CD4-positive, alpha-beta T cell treated with Interleukin-6 at 100 ng/mL for 8 hours (primary cell): ENCODE measurements at places on chromosomes 6 and 20.
A peak's percentile ranks its signal among the peaks of the same experiment; 100 is the strongest.

DNA sequence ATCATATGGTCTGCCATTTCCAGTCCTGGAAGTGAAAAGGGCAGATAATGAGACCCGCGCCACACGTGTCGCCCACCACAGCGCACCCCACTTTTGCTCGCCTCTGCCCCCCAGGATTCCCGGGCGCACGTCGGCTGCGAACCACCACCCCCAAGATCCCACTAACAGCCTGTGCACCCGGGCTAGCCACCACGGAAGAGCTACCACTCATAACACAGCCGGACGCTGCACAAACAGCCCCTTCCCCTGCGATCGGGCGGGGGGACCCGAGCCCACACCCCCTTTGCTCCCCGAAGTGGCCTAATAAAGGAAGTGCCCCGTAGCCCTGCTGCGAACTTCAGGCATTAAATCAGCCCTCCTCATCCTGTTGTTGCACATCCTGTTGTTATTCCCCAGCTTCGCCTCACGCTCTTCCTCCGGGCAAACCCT is 506 bp downstream of the CITED2 start:
- no peak for DNase-seq

- DNase-seq, result no peak
Measured at GRCh38 chr6:116060572-116061283, at the start of gene FRK. Gene FRK (minus strand): TSS chr6:116060891. CDS start chr6:116060311, 580 bp downstream.

GRCh38 chr20:14553774-14554534 is 216.5 kb upstream of the FLRT3 start:
- DNase-seq, result no peak

GRCh38 chr20:43507150-43508080 is at the start of gene L3MBTL1:
Gene L3MBTL1 (plus strand): TSS chr20:43507697. CDS start chr20:43513504, 5,807 bp downstream.
- no peak for DNase-seq

- no peak for DNase-seq
Measured at GRCh38 chr6:33613146-33613794, 7.9 kb upstream of the ITPR3 start.

DNA sequence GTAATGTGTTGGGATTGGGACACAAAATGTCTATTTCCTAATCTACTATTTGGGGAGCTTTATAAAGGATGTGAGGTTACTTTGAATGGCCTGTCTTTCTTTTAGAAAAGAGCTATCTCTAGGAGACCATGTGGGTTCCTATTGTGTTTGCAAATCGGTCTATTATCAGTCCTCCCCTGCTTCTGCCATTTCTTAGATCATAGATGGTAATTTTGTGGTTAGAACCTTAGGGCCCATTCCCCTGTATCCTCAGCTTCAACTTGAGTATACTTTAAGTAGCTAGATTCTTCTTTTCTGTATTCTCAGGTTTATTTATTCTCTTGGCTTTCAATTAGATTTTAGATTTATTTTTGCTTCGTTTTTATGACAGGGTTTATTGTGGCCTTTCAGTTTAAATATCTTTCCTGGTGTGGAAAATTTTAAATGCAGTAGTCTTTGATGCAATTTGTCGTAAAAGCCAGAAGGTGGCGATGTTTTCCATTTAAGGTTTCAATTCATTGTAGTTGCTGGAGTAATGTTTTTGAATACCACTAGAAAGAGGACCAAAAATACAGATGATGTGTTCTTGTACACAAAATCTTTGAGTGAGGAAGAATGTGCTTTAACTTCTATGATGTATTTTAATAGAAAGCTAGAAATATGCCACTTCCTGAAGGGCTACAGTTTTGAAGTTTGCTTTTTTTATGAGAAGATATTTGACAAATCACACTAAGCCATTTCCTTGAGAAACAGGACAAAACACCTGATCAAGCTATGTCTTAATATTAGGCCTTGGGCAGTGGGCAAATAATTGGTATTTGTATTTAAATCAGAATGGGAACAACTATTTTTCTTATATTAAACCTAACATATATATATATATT is 20.3 kb downstream of the TBPL1 start:
- DNase-seq, result peak; percentile 35

DNA sequence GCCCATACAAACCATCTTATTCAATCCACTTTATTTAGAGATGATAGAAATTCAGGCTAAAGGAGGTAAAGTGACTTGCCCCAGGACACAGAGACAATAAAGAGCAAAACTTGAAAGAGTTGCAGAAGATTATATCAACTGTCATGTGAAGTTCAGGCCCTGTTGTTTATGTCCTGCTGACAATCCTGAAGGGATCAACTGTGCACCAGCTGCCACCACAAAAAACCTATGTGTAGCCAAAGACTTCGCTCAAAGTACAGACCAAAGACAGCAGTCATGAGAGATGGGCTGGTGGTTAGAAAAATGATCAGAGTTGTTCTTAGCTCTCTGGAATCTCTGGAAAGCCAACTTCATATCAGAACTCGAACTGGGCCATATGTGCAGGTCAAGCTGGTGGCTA is 16.0 kb upstream of the CITED2 start:
- DNase-seq, result no peak

GRCh38 chr20:55415567-55416142 is 589.7 kb downstream of the CBLN4 start:
- DNase-seq, result no peak

DNA sequence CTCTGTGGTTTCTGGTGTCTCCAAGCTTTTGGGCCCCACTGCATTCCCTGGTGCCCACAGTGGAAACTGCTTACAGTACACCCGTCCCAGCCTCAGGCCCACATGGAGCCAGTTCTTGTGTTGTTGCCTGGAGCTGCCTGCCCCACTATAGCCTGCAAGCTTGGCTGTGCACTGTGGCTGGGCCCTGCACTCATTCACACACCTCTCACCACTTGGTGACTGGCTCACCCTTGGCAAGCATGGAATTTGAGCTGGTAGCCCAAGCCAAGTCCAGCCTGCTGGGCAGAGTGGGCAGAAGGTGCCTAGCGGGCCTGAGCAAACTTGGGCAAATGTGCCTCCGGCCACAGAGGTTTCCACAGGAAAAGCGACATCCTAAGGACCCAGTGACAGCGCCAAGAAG is 472.3 kb downstream of the MMUT start:
- no peak for DNase-seq

DNA sequence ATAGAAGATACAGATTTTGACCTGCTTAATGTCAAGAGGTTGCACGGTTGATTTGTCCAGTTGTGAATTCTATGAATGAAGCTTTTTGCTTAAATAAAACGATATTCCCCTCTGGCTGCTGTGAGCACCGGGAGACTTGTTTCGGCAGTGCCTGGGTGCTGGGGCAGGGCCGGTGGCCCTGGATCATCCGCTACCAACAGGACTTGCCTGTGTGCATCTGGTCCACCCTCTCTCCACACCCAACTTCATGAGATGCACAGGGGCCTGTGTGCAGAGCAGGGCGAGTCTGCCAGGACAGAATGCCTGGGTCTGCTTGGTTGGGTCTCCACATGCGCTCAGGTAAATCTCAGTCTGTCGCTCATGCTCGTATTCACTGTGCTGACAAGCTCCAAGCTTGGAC is 65.5 kb downstream of the TSHZ2 start:
- DNase-seq, result no peak

GRCh38 chr6:137923866-137924653 is 57.0 kb downstream of the TNFAIP3 start:
- DNase-seq, result no peak

DNA sequence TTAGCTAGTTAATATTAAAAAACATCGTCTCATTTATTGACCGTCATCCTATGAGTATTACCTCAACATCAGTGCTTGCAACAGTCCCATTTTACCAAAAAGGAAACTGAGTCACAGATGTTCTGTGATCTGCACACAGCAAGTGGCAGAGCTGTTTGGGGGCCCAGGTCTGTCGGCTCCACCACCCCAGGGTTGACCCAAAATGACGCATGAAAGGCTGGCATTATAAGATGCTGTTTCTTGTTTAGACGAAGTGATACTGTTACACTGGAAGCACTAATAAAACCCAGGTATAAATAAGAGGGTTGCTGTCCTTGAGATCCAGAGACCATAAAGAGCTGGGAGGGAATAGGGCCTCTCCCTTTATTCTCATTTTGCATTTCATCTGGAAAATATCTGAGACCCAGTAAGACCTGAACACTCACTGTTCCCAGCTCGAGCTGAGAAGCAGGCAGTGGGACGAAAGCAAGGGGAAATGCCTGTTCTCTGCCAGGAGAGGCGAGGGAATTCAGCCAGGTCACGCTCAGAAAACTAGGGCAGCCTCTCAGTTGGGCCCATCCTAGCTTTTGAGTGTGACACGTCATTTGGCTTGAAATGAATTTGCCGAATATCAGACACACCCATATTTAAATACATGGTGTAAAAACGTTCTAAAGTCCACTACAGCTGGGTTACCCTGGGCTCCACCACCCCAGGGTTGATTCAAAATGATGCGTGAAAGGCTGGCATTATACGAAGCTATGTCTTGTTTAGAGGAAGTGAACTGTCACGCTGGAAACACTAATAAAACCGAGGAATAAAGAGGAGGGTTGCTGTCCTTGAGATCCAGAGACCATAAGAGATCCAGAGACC is 1.4 kb upstream of the MICAL1 start:
- no peak for DNase-seq

GRCh38 chr6:434051-434705 is 42.6 kb downstream of the IRF4 start:
- DNase-seq, result no peak

- DNase-seq, result no peak
Measured at GRCh38 chr6:170037541-170038250, 253.2 kb downstream of the DLL1 start.

- no peak for DNase-seq
Measured at GRCh38 chr6:144127097-144127496, 23.2 kb upstream of the STX11 start.

DNA sequence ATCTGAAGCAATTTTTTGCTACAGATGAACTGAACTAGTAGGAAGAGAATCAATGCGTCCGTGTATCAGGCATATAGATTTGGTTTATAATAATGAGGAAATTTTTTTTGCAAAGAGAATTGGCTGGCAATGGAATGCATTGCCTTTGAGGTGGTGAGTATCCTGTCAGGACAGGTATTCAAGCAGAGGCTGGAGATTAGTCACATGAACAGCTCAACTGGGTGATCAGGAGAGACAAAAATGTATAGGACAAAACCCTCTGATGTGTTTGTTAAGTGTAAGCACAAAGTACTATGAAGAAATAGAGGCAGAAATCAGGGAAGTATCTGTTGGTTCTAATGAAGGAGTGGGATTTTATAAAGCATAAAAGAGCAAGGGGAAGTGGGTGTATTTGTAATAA is 80.5 kb downstream of the ISM1 start:
- DNase-seq, result no peak
